Bone marrow (tissue), 2 donors: ENCODE measurements at places on chromosomes 1 and 21.

DNA sequence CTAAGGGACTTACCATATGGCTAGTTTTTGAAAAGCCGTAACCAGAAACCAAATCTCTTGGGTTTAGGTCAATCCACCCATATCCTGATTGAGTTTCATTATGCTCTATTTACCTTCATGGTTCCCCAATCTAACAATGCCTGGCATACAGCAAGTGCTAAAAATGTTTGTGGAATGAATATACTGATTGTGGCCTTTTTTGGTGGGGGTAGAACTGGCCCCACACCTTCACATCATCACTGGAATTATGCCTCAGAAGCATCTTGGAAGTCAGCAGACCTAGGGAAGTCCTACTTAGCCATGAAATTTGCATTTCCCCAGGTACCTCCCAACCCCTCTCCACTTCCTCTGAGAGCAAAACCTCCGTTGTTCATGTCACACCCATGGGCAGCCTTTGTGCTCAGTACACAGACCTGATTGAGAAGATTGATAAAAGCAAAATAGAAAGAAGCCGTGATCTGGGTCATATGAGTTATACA lies 17.8 kb upstream of the SLAMF1 start:
- no peak for DNase-seq

DNA sequence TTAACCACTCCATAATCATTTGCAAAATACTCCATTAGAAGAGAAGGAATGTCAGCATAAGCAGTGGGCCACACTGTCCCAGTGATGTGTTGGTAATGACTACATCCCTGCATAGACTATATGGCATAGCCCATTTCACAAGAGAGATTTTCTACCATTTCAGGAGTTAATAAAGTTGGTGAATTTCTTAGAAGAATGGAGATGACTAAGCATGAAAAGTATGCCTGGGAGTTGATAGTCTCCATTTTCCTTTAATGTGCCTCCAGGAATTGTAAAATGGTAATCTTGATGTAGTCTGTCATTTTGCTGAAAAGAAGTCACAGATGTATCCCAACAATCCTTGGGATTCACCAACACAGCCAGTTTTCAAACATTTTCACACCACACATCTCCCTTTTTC lies 608.8 kb upstream of the CHRM3 start:
- DNase-seq, result no peak

GRCh38 chr1:43509740-43510375 lies 20.8 kb upstream of the PTPRF start:
- no peak for DNase-seq

DNA sequence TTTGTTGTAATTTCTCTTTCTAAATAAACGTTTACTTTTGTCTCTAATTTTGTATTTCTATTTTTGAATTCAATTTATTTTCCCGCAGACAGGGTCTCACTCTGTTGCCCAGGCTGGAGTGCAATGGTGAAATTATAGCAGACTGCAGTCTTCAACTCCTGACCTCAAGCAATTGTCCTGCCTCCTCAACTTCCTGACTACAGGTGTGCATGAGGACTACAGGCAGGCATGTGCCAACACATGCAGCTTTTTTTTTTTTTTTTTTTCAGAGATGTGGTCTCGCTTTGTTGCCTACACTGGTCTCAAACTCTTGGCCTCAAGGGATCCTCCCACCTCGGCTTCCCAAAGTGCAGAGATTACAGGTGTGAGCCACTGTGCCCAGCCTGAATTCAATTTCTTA lies 36.7 kb upstream of the IL20 start:
- no peak for DNase-seq
